ENCODE measurements at places on chromosomes 6 and 20.
A peak's percentile ranks its signal among the peaks of the same experiment; 100 is the strongest.

DNA sequence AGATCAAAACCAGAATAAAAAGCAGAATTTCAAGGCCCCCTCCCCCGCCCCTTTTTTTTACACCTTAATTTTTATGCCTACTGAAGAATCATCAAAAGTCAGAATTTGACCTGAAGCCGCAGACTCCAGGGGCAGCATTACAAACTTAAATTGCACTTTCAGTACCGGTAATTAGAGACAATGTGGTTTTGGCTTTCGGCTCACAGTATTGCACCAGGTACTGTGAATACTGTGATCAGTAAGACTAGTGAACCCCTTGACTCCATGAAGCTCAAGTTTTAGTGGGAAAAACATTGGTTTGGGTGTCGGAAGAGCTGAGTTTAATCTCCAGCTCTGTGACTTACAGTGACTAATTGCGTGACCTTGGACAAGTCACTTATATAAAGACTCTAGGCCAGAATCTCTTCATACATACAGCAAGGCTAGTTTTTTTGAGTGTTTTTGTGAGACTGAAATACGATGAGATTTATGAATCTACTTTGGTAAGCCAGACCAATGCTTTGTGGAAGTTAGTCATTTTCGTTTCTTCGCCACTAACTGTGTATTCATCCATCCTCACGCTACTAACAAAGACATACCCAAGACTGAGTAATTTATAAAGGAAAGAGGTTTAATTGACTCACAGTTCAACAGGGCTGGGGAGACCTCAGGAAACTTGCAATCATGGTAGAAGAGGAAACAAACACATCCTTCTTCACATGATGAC is 114.7 kb downstream of the SASH1 start:
- no peak for DNase-seq

GRCh38 chr20:32132911-32133549 is 23.5 kb downstream of the TM9SF4 start:
- no peak for DNase-seq

GRCh38 chr20:48597521-48598302 is 230.1 kb downstream of the PREX1 start:
- no peak for DNase-seq

DNA sequence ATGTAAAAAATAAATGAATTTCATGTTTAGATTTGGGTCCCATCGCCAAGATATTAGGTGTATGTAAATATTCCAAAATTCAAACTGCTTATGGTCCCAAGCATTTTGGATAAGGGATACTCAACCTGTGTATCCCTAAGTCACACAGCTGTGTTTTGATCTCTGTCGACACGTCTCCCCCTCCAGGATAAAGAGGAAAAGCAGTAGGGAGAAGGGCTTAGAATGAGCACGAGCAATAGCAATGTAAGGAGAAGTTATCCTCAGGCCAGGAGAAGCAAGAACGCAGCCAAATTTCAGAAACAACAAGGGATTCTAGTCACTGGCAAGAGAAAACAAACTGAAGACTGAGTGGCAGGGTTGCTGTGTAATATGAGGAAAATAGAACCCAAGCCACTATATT is 181.2 kb downstream of the AIG1 start:
- no peak for DNase-seq

- no peak for DNase-seq
Observed at GRCh38 chr20:33311996-33312395, 29.0 kb downstream of the BPIFB1 start.

DNA sequence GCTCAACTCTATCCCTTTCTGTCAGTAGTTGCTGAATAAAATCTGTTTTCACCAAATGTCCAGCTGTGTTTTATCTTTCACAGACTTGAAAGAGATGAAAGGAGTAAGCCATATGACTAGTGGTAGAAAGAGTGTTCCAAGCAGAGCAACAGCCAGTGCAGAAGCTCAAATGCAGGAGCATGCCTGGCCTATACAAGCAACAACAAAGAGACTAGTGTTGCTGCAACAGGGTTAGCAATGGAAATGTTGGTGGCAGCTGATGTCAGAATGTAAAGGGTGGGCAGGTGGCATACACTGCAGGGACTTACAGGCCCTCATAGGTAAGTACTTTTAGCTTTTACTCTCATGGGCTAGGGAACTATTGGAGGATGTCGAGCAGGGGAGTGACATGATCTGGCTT is 5.2 kb upstream of the HINT3 start:
- DNase-seq, result no peak

- no peak for DNase-seq
Observed at GRCh38 chr6:2213086-2213485, 32.3 kb downstream of the GMDS start.

GRCh38 chr6:4817551-4817950 is 41.3 kb downstream of the CDYL start:
- DNase-seq, result no peak

GRCh38 chr20:29689411-29690225 is 1567.8 kb upstream of the DEFB115 start:
- no peak for DNase-seq

DNA sequence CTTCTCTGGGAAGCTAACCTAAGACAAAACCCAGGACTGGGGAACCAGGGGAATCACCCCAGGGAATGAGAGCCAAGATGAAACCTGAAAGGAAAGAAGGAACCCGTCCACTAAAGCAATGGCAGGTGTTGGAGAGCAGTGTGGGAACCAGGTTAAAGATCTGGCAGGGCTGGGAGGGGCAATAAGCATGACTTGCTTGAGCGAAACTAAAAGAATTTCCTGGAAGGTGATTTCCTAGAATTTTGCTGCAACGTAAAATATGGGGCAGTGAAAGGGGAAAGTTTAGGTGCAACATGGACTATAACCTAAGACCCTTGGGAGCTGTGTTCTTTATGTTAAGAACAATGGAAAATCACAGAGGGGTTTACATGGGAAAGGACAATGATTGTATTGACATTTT is 126.2 kb upstream of the SSTR4 start:
- DNase-seq, result no peak

DNA sequence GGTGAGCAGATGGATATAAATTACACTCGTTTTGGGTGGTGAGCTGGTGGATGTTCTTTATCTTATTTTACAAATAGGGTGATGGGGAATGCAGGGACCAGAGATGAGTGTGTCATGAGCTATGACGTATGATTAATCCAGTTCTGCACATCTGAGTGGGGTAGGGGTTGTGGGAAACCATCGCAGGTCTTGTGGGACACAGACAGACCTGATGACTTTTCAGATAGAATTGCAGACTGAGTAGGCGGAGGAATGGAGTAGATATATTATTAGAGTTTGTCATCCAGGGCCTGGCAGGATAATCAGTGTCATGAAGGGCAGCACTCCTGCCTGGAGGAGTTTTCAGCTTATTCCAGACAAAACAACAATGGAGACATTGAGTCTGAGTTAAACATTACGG is 12.9 kb upstream of the DSP start:
- no peak for DNase-seq

GRCh38 chr20:45823949-45824835 is 2.9 kb downstream of the TNNC2 start:
- no peak for DNase-seq

GRCh38 chr6:17178754-17179529 is 77.1 kb downstream of the STMND1 start:
- DNase-seq, result no peak

GRCh38 chr6:106520711-106521401 is 108.4 kb downstream of the RTN4IP1 start:
- DNase-seq, result no peak

GRCh38 chr6:1004885-1005630 is 306.8 kb upstream of the FOXQ1 start:
- DNase-seq, result no peak

- no peak for DNase-seq
Observed at GRCh38 chr6:44563397-44563796, 175.9 kb downstream of the CDC5L start.

GRCh38 chr6:87182940-87183339 is 27.6 kb downstream of the ZNF292 start:
- DNase-seq, result no peak

DNA sequence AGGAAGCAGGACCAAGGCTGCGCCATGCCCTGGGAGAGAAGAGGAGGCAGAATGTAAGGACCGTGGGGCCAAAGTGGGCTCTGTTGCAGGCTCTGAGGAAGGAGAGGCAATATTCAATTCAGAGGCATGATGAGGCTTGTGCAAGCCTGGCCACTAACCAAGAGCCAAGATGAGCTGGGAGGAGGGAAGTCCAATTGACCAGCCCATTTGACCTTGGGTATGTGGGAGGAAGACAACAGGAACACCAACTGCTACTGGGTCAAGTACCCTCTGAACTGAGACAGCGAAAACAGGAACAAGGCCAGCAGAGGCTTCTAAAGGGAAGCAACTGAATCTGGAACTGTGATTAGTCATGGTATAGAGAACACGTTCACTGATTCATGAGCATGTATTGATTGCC is 779.6 kb downstream of the MAFB start:
- peak; percentile 1 for DNase-seq

DNA sequence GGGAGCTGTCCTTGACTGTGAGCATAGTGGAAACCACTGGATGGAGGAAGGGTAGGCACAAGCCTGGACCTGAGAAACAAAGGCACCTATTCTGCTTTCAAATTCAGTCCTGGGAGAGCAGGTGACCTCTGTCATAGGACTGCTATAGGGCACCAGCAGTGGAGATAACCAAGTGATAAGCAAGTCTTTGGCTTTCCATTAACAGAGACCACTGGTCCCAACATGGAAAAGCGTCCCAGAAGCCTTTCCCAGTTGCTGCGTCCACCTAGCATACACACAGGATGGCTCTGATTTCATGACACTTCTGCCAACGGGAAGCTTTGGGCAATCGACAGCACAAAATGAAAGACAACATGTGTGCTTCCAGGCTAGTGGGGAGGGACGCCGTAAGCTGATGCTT is 8.9 kb downstream of the SLC22A3 start:
- no peak for DNase-seq

DNA sequence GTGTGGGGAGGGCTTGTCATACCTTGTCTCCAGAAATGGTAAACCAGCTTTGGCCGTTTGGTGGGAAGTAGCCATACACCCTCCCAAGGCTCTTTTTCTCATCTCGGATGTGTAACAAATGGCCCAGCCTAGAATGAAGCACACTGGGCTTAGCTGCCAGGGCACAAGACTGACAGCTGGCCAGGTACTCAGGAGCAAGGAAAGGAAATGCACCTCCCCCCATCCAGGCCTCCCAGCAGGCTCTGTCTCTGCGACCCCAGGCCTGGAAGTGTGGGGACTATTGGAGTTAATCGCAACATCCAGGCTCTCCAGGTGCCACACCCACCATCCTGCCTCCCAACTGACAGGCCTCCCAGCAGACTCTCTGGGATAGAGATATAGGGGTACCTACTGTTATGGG is 43.0 kb downstream of the MRS2 start:
- no peak for DNase-seq

- no peak for DNase-seq
Observed at GRCh38 chr20:7742479-7742878, 197.8 kb downstream of the HAO1 start.

DNA sequence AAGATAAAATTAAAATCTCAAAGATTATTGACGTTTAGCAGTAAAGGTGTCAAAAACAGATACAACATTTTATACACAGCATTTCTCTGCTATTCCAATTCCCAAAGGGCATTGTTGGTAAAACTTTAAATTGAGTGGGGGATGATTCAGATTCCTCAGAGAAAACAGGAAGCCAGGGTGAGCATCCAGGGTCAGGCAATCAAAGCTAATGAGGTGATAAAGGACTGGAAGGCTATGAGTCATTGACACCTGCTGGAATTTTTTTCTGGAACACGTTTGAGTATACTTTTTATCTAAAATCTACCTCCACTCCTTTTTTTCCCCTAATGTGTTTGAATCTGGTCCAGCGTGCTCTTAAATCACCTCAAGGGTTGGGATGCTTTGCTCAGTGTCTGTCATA is 52.2 kb downstream of the FKBP1C start:
- no peak for DNase-seq

DNA sequence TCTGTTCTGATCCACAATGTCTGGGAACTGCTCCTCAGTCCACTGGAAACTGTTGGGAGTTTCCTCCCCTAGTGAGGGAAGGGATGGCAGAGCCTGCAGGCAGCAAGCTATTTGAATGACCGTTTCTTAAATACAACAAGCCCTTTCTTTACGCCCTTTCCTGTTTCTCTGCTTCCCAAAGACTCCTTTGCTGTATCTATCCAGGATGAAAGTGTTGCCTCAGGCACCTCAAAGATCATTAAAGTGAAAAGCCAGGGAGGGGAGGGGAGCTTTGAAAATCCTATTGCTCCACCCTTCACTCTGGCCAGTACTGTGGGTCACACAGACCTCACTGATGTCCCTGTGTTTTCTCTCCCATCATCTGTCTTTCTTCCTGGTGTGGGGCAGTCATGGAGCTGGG is 213.1 kb downstream of the RNF144B start:
- no peak for DNase-seq

- DNase-seq, result no peak
Observed at GRCh38 chr20:59600472-59600871, 3.9 kb upstream of the PHACTR3 start.

DNA sequence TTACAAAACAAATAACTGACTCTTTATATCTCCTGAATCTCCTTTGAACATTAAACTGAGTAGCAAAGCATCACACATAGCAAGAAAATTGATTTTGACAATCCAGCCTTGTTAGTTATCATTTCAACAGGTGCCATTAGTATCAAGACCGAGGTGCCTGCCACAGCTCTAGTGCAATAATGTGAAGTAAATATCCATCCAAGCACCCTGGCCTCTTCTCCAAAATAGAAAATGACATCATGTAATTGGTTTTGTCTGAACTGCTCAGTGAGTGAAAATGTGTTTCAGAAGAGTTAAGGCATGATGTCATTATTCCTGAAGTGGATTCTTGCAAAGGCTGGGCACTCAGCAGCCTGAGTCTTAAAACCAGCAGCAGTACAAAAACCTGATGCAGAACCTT is 341.4 kb downstream of the PLCB1 start:
- no peak for DNase-seq

- DNase-seq, result no peak
Observed at GRCh38 chr6:43506171-43506570, 4.0 kb downstream of the LRRC73 start.

DNA sequence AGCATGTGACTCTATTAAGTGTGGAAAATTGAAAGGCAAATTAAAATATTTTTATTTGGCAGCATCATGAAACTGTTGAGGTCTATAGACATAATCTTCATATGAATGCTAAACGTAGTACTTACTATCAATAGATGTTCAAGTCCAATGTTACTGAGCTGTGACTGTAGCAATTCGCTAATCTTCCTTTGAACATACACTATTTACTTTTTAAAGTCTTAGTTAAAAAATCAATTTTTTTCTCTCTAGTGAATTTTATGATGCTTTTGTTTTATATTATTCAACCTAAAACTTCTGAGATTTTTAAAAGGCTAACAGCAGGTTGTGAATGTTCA is 85.2 kb upstream of the ELOVL5 start:
- no peak for DNase-seq

- DNase-seq, result no peak
Observed at GRCh38 chr6:114055349-114055748, 84.4 kb upstream of the HDAC2 start.
